CD4-positive, alpha-beta memory T cell (primary cell): ENCODE measurements at places on chromosomes 16 and 17. TPM values are rescaled to one million over a fixed set of nuclear protein-coding genes. Genes with fewer than 3 reads are reported as not detected.

Gene C1QTNF1
- not detected for total RNA-seq

Gene CXCL16
- 3.4 TPM for total RNA-seq

Gene SPHK1
- total RNA-seq, result 0.67 TPM

Gene TBC1D3H
- total RNA-seq, result not detected

Gene ABCA9
- total RNA-seq, result 0.06 TPM

Gene GRAP
- total RNA-seq, result 75.8 TPM

Gene TMED6
- total RNA-seq, result 2.5 TPM

- H3K4me1 ChIP-seq, result peaks cover 34% of the 10 kb centered on the region
- H3K4me3 ChIP-seq, result no peak overlapping the region
- no peak overlapping the region for H3K27ac ChIP-seq
- H3K36me3 ChIP-seq, result peaks cover 8% of the 10 kb centered on the region
- no peak for DNase-seq
Measured at GRCh38 chr17:81631482-81631881, 5.4 kb downstream of the NPLOC4 start.

DNA sequence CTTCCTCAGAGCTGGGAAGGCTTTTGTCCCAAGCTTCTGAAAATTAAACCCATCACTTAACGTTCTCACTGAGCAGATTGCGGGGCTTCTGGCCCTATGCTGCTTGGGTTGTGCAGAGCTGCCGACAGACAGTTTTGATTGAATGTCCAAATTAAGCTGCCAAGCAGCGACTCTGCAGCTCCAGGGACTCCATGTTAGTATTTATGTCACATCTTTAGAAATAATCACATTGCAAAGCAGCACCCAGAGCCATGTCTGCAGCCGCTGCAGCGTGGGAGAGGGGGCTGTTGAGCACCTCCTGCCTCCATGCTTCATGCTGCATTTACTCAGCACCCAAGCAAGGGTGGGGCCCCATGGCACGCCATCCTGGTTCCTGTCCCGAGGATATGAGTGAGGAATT, 178.2 kb upstream of the CACNG3 start:
- no peak overlapping the region for H3K4me3 ChIP-seq
- H3K27ac ChIP-seq, result no peak overlapping the region

- H3K27ac ChIP-seq, result no peak overlapping the region
- H3K36me3 ChIP-seq, result peaks cover 69% of the 10 kb centered on the region
- H3K4me1 ChIP-seq, result no peaks in the 10 kb centered on the region
Measured at GRCh38 chr16:56475201-56475600, 23.8 kb downstream of the OGFOD1 start.

- H3K27me3 ChIP-seq, result no peaks in the 10 kb centered on the region
- H3K27ac ChIP-seq, result no peak overlapping the region
- H3K36me3 ChIP-seq, result peaks cover 27% of the 10 kb centered on the region
- no peak for DNase-seq
Measured at GRCh38 chr16:24203675-24204074, 52.5 kb upstream of the CACNG3 start.

DNA sequence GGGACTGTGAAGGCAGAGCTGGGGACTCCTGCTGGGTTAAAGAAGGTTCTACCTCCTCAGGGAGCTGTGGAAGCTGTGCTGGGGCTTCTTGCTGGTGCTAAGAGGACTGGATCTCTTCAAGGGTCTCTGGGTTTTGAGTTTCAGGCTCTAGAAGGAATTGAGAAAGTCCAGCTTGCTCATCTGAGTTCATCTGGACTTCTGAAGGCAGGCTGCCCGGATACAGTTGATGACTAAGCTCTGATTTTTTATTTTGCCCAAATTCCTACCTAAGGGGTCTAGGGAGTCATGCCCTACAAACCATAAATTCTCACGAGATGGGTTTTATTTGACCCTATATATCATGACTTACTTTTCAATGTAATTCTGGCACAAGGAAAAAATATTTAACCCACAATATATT, 46.8 kb upstream of the TMEM97 start:
- H3K4me1 ChIP-seq, result no peaks in the 10 kb centered on the region
- H3K36me3 ChIP-seq, result no peaks in the 10 kb centered on the region
- DNase-seq, result no peak

- H3K4me3 ChIP-seq, result no peak overlapping the region
- H3K27me3 ChIP-seq, result no peaks in the 10 kb centered on the region
- H3K27ac ChIP-seq, result no peak overlapping the region
Measured at GRCh38 chr16:51641191-51641765, 490.2 kb upstream of the SALL1 start.

DNA sequence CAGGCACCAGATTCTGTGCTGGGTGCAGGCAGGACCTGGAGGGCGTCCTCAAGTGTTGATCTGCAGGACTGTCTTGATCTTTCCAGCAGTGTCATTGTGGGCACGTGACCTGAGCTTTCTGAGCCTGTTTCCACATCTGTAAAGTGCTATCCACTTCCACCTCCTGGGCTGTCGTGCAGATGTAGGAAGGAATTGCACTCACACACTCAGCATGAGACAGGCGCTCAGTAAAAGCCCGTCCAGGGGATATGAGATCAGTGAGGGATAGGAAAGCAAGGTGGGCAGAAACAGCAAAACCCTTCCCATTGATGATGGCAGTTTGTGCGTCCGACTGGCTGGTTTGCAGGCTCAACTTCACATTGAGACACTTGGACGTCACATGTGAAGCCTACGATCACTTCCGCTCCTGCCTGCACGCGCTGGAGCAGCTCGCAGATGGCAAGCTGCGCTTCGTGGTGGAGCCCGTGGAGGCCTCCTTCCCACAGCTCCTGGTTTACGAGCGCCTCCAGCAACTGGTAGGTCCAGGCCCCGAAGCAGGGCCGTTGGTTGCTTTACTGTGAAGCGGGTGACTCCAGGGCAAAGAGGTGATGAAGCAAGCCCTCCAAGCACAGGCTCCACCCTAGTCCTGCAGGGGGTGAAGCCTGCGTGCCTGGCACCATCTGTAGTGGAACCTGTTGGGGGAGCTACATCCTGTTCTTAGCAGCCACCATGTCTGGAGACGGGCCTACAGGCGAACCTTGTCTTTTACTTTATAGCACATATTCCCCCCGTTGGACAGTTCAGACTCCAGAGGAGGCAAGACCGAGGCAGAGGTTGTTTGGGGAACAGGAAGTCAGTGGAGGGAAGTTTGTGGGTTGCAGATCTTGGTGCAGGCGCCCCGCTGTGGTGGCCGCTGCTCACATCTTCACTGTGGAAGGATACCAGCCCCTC, 23.0 kb downstream of the METTL22 start:
- DNase-seq, result peak; percentile 3
- peaks cover 62% of the 10 kb centered on the region for H3K36me3 ChIP-seq
- H3K4me1 ChIP-seq, result peaks cover 5% of the 10 kb centered on the region
- no peaks in the 10 kb centered on the region for H3K27me3 ChIP-seq

GRCh38 chr16:88911136-88911945, 44.9 kb upstream of the PABPN1L start:
- H3K4me3 ChIP-seq, result no peak overlapping the region
- H3K4me1 ChIP-seq, result no peaks in the 10 kb centered on the region
- H3K36me3 ChIP-seq, result no peaks in the 10 kb centered on the region
- no peak for DNase-seq
- no peaks in the 10 kb centered on the region for H3K27me3 ChIP-seq

GRCh38 chr16:89201439-89202377, 1.4 kb upstream of the SLC22A31 start:
- H3K4me3 ChIP-seq, result no peak overlapping the region
- peaks cover 13% of the 10 kb centered on the region for H3K27me3 ChIP-seq
- peak; percentile 75 for DNase-seq
- no peak overlapping the region for H3K27ac ChIP-seq

GRCh38 chr16:8572919-8573724, 17.2 kb downstream of the TMEM114 start:
- H3K27ac ChIP-seq, result no peak overlapping the region
- H3K4me1 ChIP-seq, result no peaks in the 10 kb centered on the region
- H3K36me3 ChIP-seq, result no peaks in the 10 kb centered on the region
- H3K27me3 ChIP-seq, result no peaks in the 10 kb centered on the region
- no peak for DNase-seq

DNA sequence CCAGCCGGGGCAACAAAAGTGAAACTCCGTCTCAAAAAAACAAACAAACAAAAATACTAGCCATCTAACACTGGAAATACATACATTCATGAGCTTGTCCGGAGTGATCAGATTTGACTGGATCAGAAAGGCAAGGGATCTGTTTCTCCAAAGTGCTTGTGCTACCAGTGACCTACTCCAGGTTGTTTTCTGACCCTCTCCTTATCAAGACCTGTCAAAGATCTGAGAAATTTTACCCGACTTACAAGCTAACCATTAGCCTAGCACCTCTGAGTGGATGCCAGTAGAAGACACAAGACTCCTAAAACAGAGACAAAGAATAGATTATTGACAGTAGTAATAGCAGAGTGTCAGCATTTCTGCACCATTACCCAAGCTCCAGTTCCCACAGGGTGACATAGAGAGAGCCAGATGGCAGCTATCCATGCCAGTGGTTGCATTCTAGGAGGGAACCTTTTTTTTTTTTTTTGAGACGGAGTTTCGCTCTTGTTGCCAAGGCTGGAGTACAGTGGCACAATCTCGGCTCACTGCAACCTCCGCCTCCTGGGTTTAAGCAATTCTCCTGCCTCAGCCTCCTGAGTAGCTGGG, 9.8 kb downstream of the ASPA start:
- no peak overlapping the region for H3K27ac ChIP-seq
- H3K27me3 ChIP-seq, result no peaks in the 10 kb centered on the region
- no peak for DNase-seq

DNA sequence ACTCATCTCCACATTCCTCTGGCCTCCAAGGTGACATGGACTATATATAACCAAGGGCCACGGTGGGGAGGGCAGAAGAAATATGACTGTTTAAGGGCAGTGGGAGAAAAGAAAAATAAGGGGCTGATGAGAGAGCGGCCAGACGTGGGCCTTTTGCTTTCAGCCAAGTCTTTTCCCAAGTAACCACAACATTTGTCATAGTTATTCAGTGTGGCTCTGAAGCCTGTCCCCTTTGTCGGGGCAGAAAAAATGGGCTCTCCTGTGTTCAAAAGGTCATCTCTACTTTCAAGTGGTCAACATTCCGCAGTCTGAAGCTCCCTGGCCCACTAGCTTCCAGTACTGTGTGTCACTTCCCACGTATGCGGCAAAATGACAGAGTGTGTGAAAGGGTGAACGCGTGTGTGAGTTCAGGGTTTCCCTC, 245.4 kb downstream of the NTN1 start:
- H3K27ac ChIP-seq, result no peak overlapping the region
- H3K36me3 ChIP-seq, result no peaks in the 10 kb centered on the region
- no peak overlapping the region for H3K4me3 ChIP-seq
- H3K27me3 ChIP-seq, result no peaks in the 10 kb centered on the region
- DNase-seq, result no peak

DNA sequence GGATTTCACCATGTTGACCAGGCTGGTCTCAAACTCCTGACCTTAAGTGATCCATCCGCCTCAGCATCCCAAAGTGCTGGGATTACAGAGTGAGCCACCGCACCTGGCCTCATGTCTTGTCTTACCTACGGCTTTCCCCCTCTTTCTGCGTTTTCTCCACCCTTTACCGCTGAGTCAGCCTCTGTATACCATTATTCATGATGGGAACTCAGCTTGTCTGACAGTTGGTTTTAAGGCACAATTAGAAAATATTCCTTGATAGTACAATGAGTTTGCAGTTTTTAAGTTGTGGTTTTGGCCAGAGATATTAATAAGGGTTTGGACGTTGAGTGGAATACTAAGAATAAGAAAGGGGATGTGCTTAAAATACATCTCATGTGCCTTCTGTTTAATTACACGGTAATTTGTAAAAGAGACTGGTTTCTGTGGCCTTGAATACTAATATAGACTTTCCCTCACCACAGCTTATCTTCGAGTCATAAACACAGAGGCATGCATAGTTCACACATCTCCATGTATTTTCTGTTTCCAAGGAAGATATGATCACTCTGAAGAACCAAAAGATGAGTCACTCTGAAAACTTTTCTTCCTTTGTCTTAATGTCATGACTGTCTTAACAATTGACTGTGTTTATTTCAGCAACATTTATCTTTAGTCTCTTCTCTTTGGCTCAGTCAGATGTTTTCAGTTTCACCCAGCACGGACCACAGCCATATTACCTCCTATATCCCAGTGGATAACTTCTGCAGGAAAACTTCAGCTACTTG, 54.4 kb downstream of the PITPNC1 start:
- no peaks in the 10 kb centered on the region for H3K36me3 ChIP-seq
- H3K4me3 ChIP-seq, result no peak overlapping the region
- no peak for DNase-seq
- peaks cover 64% of the 10 kb centered on the region for H3K4me1 ChIP-seq
- H3K27ac ChIP-seq, result no peak overlapping the region

GRCh38 chr17:2602597-2603017, 9.2 kb downstream of the PAFAH1B1 start:
- no peak overlapping the region for H3K4me3 ChIP-seq
- DNase-seq, result no peak
- H3K4me1 ChIP-seq, result peaks cover 88% of the 10 kb centered on the region
- H3K27me3 ChIP-seq, result no peaks in the 10 kb centered on the region
- no peaks in the 10 kb centered on the region for H3K36me3 ChIP-seq

DNA sequence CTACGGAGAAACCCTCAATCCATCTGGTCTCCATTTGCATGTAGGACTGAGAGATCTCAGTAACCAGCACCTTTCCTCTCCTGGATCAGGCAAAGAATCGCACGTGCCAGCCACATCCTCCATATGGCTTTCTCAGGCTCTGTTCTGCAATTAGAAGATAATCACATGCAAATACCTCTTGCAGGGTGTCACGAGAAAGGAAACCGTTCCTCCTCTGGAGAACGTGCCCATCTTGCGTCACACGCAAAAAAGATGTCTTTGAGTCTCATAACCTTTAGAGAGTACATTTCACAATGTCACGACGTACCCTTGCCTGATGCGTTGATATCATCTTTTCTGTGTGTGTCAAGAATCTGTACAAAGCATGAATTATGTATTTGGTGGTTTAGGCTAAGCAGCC, 36.2 kb upstream of the DNAH17 start:
- no peaks in the 10 kb centered on the region for H3K36me3 ChIP-seq
- no peak for DNase-seq
- no peak overlapping the region for H3K4me3 ChIP-seq
- no peaks in the 10 kb centered on the region for H3K27me3 ChIP-seq

DNA sequence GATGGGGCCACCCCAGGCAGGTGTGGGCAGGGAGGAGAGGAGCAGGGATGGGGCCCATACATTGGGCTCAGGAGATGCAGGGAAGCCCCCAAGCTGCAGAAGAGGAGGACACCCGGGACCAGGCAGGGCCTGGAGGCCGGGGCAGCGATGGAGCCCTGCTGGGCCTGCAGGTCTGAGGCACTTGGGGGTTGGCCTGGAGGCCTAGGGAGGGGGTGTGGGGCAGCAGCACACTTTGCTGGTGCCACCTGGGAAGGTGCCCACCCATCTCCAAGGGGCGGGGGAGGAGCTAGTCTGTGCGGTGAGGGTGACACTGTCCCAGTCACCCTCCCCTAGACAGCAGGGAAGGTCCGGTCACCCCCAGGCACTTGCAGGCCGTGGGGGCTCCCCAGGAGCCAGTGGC, 6.4 kb upstream of the CCDC57 start:
- H3K27ac ChIP-seq, result no peak overlapping the region
- no peak for DNase-seq
- H3K27me3 ChIP-seq, result no peaks in the 10 kb centered on the region
- H3K36me3 ChIP-seq, result no peaks in the 10 kb centered on the region
